Hair follicle dermal papilla cell (primary cell): ENCODE measurements at places on chromosomes 13 and 19. TPM values are rescaled to one million over a fixed set of nuclear protein-coding genes. Genes with fewer than 3 reads are reported as not detected.

SPRY2 gene
- total RNA-seq = 19.2 and 26.3 TPM in 2 replicates

IL12RB1 gene
- total RNA-seq = 1.6 and 1.8 TPM in 2 replicates

ZNF667 gene
- total RNA-seq = 3.9 and 4.9 TPM in 2 replicates

PRMT1 gene
- total RNA-seq = 186 and 192 TPM in 2 replicates

ZIC2 gene
- under 0.01 TPM in 1 of 2 replicates, not detected in the other for total RNA-seq

TNFSF9 gene
- total RNA-seq = 5.7 and 7.5 TPM in 2 replicates

SIGLEC12 gene
- total RNA-seq = not detected in 2 replicates

MRPL57 gene
- 8.0 and 12.3 TPM in 2 replicates for total RNA-seq

ZNF473 gene
- total RNA-seq = 7.7 and 9.2 TPM in 2 replicates

LMTK3 gene
- total RNA-seq = under 0.01 and 0.36 TPM in 2 replicates

LRRC63 gene
- total RNA-seq = under 0.01 TPM in 1 of 2 replicates, not detected in the other

ACP5 gene
- 0.61 and 1.3 TPM in 2 replicates for total RNA-seq

ZNF98 gene
- total RNA-seq = not detected in 2 replicates

RNF225 gene
- 0.32 TPM in 1 of 2 replicates, not detected in the other for total RNA-seq

TPTE2 gene
- not detected in 2 replicates for total RNA-seq

CYP2A7 gene
- not detected in 2 replicates for total RNA-seq

ERFL gene
- total RNA-seq = not detected in 2 replicates

DLEU7 gene
- not detected in 2 replicates for total RNA-seq

PSG5 gene
- total RNA-seq = 17.2 and 100 TPM in 2 replicates

CDKN2D gene
- 3.4 and 5.1 TPM in 2 replicates for total RNA-seq

WTIP gene
- 37.5 and 40.2 TPM in 2 replicates for total RNA-seq

FAM83E gene
- 0.24 and 1.3 TPM in 2 replicates for total RNA-seq

ZNF562 gene
- total RNA-seq = 41.2 and 43.7 TPM in 2 replicates

VAV1 gene
- not detected in 2 replicates for total RNA-seq

RPL28 gene
- total RNA-seq = 184 and 254 TPM in 2 replicates

PLPP2 gene
- total RNA-seq = 3.8 and 14.8 TPM in 2 replicates

GPR42 gene
- not detected in 2 replicates for total RNA-seq

ZNF253 gene
- 4.4 and 5.5 TPM in 2 replicates for total RNA-seq

BLVRB gene
- total RNA-seq = 85.7 and 89.4 TPM in 2 replicates

WDR88 gene
- total RNA-seq = not detected in 2 replicates

IGFL3 gene
- 0.49 and 1.2 TPM in 2 replicates for total RNA-seq

FCER2 gene
- total RNA-seq = not detected in 2 replicates

ZNF526 gene
- total RNA-seq = 24.8 and 27.3 TPM in 2 replicates

TNNT1 gene
- total RNA-seq = 0.65 and 0.97 TPM in 2 replicates

KISS1R gene
- total RNA-seq = not detected in 2 replicates
